ENCODE measurements at places on chromosomes 3 and 15.

- peak; percentile 74 for DNase-seq
These were observed 1.9 kb downstream of the TBC1D2B start for GRCh38 chr15:78075490-78076230.

- no peak for DNase-seq
These were observed 24.9 kb upstream of the ACAD9 start for GRCh38 chr3:128854475-128854874.

- DNase-seq = peak; percentile 63
These were observed 49.2 kb downstream of the RYK start for GRCh38 chr3:134201201-134202130.

GRCh38 chr15:52232327-52232726 lies 41.1 kb upstream of the GNB5 start:
- DNase-seq = no peak

DNA sequence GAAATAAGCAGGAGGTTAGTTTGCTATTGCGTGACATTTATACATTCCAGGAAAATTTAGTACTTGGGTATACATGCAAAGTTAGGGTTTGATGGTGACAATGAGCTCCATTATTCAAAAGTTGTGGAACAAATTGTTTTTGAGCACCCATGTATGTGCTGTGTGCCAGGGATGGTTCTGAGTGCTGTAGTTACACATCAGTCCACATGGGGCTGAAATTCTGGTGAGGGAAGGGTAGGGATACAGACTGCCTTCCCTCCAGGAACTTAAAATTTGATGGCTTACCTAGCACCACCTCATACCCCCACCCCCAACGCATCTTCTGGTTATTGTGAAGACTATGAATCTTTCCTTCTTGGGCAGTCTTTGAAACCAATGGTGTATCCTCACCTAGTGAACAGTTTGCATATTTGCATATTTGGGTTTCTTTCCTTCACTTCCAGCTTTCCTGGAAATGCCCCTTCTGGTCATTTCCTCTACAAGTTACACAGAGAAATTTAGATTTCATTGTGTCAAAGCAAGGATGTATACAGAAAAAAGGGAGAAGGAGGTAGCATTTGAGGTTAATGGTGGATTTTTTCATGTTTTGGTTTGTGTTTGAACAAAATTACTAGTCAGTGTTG lies 222.0 kb upstream of the IL12A start:
- no peak for DNase-seq

GRCh38 chr3:102531686-102532085 lies 96.9 kb downstream of the ZPLD1 start:
- DNase-seq = no peak

- no peak for DNase-seq
These were observed 93.4 kb downstream of the THRB start for GRCh38 chr3:24401090-24401810.

DNA sequence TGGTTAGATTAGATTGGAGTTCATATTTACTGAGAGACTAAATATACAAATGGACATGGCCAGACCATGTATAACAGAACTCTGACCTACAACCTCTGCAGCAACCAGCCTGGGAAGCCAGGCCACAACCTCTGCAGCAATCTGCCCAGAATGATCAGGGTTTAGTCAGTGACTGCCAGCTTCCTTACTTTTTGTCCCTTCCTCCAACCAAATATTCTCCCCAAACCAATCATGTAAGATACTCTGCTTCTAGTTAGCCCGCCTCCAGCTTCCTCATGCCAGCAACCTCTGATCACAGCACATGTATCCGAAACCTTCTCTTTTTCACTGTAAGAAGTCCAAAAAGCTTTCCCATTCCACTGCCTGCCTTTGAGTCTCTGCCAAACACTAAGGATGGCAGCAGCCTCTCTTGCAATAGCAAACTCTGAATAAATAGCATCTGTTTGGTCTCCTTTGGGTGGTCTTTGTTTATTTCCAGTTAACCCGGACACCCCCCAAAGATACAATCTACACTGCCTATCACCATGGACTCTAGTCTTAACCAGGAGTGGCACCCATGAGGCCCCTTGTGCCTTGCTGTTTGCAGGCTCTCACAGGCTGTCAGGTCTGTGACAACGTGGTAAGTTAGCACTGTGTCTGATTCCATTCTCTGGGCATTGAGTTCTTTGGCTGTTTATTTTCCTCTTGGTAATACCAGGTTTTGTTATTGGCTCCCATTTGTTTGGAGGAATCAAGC lies 102.2 kb downstream of the ERC2 start:
- DNase-seq = no peak

- no peak for DNase-seq
These were observed 44.3 kb downstream of the ATP2B2 start for GRCh38 chr3:10460951-10461545.

DNA sequence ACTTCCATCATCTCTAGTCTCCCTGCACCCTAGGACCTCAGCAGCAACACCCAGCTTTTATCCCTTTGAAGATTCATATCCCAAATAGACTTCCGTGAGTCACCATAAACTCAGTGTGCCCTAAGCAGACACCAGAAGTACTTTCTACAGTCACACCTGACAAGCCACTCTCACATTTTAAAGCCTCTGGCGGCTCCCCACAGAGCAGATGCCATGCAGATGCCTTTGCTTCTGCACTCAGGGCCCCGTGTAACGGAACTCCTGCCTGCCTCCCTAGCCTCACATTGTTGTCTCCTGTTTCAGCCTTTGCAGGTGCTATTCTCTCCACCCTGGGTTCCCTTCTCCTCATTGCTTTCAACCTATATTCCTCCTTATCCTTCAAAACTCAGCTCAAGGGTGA lies 155.5 kb upstream of the SLC24A5 start:
- DNase-seq = no peak

DNA sequence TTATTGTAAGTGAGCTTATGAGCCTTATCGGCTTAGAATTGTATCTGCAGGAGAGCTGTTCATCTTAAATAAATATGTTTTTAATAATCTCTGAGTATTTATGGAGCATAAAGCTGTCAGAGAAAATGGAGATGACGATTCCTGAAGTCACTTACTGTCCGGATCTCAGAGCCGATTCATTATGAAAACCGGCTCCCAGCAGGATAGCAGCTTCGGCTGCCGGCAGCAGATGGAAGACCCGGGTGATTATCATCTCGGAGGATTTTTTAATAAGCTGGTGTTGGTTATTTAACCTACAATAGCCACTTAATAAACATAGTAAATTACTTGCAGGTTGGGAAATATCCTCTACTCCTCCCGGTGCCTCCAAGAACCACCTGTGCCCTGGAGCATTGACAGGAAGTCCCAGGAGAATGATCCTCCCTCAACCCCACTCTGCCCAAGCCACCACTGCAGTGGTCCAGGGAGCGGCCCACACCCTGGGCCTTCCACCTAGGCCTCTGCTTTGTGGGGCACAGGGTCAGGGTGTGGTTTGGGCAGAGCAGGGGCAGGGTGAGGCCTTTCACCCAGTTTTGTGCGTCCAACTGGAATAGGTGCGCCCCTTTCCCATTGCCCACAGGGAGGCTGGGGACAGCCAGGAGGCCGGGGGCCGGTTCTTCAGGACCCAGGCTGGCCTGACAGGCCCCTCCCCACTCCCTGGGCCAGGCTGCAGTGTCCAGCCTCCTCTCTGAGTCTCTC lies 42.2 kb upstream of the PRR23E start:
- DNase-seq = no peak

GRCh38 chr15:43776101-43776717 lies 557 bp downstream of the ELL3 start:
- DNase-seq = no peak

DNA sequence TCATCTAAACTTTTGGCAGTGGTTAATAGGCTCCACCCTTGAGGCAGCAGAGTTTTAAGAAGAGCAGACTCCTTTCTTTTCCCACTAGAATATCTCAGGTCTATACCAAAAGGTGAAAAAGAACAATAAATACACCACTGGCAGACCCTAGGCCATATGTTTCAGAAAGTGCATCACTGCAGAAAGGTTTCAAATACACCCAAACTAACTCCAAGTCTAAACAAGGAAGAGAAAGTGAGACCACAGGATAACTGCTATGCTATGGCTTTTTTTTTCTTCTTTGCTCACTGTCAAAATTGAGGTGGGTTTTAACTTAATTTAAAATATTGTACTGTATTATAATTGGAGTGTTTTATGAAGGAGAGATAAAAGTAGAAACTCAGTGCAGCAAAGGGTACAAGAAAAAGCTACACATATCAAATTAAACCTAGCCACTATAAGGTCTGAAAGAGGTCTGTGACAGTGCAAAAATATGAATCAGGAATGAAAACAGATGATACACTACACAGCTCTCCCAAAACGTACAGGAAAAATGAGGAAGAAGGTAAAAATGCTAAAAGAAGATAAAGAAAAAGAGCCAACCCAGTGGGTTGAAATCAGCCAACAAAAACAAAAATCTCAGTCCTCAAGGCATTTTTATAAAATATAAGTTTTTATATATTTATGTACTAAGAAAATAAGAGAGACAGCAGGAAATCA lies 8.4 kb downstream of the SNX4 start:
- DNase-seq = no peak

- no peak for DNase-seq
These were observed 242.1 kb downstream of the CBLB start for GRCh38 chr3:105626739-105627138.

DNA sequence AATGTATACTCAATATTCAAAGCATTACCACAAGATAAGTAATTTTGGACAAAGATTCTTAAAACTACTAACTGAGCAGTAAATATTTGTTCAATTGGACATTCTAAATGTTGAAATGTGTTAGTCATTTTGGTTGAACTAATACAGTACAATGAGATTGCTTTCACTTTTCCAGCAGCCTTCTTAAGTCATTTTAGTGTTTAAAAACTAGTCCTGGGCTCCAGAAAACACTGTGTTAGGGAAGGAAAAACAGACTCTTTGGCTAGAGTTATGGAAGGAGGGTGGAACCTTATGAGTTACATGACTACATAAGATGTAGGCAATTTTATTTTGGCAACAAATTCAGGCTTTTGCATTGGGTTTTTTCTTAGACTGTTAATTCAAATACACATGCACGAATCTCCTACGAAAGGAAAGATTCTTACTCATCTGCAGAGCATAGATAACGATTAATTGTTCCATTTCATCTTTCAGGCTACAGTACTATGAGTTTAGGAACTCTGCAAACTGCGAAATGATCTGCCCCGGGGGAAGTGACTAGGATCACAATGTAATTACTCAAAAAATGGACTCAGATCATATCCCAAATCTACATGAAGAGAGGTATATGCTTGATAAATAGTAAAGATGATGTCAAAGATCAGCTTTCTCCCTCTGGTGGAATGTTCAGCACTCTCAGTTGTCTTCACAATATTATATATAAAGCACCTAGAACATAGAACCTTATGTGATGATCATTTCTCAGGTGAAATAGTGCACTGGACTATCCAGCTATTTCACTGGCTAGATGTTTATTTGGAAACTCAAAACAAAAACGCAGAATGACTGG lies 492.8 kb upstream of the MDFIC2 start:
- DNase-seq = no peak

DNA sequence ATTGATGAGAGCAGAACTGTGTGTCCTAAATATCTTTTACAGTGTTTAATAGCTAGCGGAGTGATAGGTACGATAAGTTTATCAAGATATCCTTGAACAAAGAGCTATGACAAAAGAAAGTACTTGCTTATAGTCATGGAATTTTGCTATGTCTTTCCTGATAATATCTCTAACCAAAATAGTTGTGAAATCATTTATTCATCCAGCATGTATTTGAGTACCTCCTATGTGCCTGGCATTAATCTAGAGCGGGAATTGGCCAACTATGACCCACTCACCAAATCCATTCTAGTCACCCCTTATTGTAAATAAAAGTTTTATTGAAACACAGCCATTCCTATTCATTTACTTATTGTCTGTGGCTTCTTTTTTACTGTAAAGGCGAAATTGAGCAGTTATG lies 46.6 kb downstream of the ZFAND6 start:
- no peak for DNase-seq

DNA sequence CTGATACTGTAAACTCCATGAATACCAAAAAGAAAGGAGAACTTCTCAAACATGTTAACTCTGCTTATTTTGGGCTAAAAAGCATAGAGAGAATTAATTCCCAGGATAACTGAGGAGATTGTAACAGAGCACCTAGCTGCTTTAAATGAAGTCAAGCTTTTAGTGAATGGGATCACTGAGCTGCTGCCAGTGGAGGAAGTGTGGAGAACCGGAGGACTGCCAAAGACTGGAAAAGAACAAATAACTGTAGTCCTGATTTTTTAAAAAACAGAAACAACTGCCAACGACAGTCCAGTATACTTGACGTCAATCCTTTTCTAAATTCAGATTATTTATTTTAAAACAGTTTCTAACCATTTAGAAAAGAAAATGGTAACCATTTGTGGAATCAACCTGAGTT lies 3.3 kb downstream of the C3orf70 start:
- no peak for DNase-seq

DNA sequence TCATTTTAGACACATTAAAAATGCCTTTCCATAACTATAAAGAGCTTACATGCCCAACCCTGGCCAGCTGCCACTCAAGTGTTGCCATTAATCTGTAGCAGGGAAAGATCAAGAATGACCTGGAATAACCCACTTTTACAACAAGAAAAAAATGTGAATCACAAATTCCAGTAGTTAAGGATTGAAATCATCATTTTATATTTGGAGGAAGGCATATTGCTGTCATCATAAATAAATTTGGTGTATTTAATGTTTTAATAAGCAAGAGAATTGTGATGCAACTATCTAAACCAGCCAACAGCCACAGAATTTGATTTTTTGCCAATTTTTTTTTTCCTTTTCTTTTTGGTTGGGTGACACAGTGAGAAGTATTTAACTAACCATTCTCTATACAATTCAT lies 240.0 kb upstream of the SEMA6D start:
- no peak for DNase-seq

GRCh38 chr15:67840749-67841512 lies 1.1 kb upstream of the RNU6-1 start:
- DNase-seq = no peak

Measured in amniotic stem cell (primary cell).